PC-9 (cell line): ENCODE measurements at places on chromosomes 6 and 20. TPM values are rescaled to one million over a fixed set of nuclear protein-coding genes. Genes with fewer than 3 reads are reported as not detected.

Gene MYBL2
- total RNA-seq = 124 and 152 TPM in 2 replicates

DNA sequence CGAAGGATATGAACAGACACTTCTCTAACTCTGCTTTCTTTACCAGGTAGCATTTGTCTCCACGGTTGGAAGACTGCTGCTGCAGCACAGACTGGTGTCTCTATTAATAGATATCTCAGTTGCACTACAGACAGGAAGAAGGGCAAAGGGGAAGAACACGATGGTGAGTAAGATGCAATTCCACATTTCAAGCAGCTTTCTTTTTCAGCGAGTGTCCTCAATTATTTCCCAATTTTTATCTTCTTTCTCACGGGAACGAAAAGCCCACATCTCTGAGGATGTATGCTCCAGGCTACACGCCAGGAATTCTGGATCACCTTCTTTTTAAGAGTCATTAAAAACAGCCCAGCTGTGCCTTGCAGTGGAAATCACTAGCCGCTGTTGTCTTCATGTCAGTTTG is 311.6 kb upstream of the ECI2 start:
- no peak for DNase-seq
- H3K27me3 ChIP-seq = no peaks in the 10 kb centered on the region
- no peak overlapping the region for H3K4me3 ChIP-seq
- H3K4me1 ChIP-seq = peaks cover 13% of the 10 kb centered on the region; the same call in 1 of the 2 replicates
- no peak overlapping the region for H3K27ac ChIP-seq

- no peak for DNase-seq
- no peaks in the 10 kb centered on the region for H3K36me3 ChIP-seq
- H3K4me1 ChIP-seq = peaks cover 35% of the 10 kb centered on the region
- no peak overlapping the region for H3K27ac ChIP-seq
- H3K4me3 ChIP-seq = no peak overlapping the region
Measured at GRCh38 chr20:53683506-53683905, 89.9 kb upstream of the ZNF217 start.

GRCh38 chr6:80183019-80183795 is 76.7 kb downstream of the BCKDHB start:
- no peaks in the 10 kb centered on the region for H3K36me3 ChIP-seq
- H3K4me3 ChIP-seq = no peak overlapping the region
- H3K27me3 ChIP-seq = no peaks in the 10 kb centered on the region

Gene TP53TG5
- 0.23 TPM in 1 of 2 replicates, not detected in the other for total RNA-seq
